Tongue (tissue), 3 donors: ENCODE measurements at places on chromosomes 3 and 15. TPM values are rescaled to one million over a fixed set of nuclear protein-coding genes. Genes with fewer than 3 reads are reported as not detected.

Gene HGD
- 2.5 TPM for total RNA-seq

Gene TM4SF4
- not detected for total RNA-seq

Gene CCDC33
- 0.41 TPM for total RNA-seq

Gene ZNF385D
- 5.4 TPM for total RNA-seq

Gene GPR149
- 0.41 TPM for total RNA-seq

Gene HAPLN3
- 6.1 TPM for total RNA-seq

Gene CADM2
- total RNA-seq: 13.3 TPM

Gene CCR9
- total RNA-seq: 0.10 TPM

Gene CLDN16
- not detected for total RNA-seq

Gene MTFMT
- total RNA-seq: 20.8 TPM

Gene GPR160
- 1.3 TPM for total RNA-seq

Gene CLSTN2
- 20.1 TPM for total RNA-seq

Gene ISY1
- 33.7 TPM for total RNA-seq

Gene CFAP161
- 0.21 TPM for total RNA-seq

Gene NT5DC2
- total RNA-seq: 46.8 TPM

Gene SATB1
- 50.3 TPM for total RNA-seq

Gene P2RY1
- 16.9 TPM for total RNA-seq

Gene PRKCD
- 10.3 TPM for total RNA-seq

Gene LINGO1
- total RNA-seq: 2.9 TPM

Gene CSPG5
- 1.4 TPM for total RNA-seq

Gene SKOR1
- 0.31 TPM for total RNA-seq

Gene ITIH3
- 0.62 TPM for total RNA-seq

Gene CX3CR1
- 4.8 TPM for total RNA-seq

Gene VGLL3
- 30.6 TPM for total RNA-seq

Gene HHATL
- total RNA-seq: 51.8 TPM

Gene SLCO2A1
- 1.5 TPM for total RNA-seq

Gene ITPKA
- 1.2 TPM for total RNA-seq

Gene ACTC1
- 1,740 TPM for total RNA-seq

Gene ADIPOQ
- 0.31 TPM for total RNA-seq

Gene SPINT1
- total RNA-seq: 49.2 TPM

Gene CHSY1
- total RNA-seq: 41.7 TPM

Gene DENND6A
- total RNA-seq: 25.7 TPM
